GDM1 (cell line): ENCODE measurements at places on chromosomes 2 and 18.

DNA sequence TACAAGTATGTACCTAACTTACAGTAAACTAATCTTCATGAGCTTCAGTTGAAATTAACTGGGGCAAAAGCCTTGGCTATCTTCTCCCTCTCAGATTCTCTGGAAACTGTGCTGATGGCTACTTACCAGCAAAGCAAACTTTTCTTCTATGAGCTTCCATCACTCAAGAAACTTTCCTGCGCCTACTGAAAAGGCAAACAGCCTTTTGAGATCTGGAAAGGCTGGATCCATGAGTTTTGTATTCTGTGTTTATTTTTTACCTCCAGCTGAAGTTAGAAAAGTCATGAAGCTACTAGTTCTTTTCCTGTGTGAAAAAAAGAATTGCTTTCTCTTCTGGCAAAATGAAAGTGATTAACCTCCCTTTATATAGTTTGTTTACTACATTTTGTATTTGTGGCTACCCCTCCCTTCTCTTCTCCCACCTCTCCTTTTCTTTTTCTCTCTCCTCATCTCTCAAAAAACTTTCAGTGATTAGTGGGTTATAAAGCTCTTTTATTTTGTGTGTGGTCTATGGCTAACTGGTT lies 49.2 kb upstream of the RNF152 start:
- no peak for DNase-seq

- no peak for DNase-seq
Measured at GRCh38 chr2:201208563-201209252, 25.8 kb downstream of the CASP10 start.

DNA sequence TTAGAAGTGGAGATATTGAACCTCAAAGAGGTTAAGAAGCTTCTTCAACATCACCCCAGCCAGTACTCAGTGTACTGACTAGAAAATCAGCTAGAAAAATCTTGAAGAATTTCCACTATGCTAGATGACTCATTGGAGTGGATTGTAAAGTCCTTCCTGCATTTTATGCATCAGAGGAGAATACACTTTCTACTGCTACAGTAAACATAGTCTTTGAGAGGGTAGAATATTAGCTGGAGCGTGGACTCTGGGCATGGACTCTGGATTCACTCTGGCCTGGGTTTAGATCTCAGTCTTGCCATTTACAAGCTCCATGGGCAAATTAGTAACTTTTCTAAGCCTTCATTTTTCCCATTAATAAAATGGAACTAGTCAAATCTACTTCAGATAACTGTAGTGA lies 215.9 kb downstream of the IRS1 start:
- no peak for DNase-seq

DNA sequence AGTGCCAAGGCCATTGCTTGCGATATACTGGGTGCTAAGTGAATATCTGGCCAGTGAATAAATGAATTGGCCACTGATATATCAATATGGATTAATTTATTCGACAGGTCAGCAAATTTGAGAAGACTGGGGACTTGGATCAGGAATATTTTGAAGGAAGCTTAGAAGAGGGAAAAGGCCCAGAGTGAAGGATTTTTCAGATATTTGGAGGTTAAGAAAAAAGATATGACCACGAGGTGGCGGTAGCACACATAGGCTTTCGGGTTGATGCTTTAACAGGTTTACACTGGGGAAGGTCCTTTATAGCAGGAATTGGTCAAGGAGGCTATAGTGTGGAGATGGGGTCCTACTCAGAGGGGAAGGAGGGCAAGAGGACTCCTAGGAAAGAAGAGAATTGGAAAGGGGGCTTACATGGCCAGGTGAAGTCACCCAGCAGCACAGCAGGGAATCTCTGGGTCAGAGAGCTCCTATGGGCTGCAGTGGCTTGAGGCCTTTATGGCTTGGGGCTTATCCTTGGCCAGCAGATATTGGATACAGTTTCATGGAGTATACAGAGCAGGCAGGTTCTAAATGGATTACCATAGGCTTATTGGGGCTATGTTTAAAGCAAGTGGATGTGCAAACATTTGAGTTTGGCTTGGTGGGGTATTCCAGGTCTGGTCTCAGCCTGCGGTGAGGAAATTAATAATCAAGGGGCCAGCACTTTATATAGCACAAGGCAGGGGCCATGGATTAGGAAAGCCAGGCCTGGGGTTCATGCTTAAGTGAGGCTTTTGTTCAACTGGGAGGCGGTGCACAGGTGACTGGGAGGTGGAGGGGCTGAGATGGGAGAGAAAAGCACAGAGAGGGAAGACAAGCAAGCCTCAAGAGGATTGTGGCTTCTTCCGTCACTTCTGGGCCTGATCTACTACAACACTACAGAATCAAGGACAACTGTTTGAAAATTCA lies 9.7 kb downstream of the IL1RN start:
- DNase-seq, result peak; percentile 16

DNA sequence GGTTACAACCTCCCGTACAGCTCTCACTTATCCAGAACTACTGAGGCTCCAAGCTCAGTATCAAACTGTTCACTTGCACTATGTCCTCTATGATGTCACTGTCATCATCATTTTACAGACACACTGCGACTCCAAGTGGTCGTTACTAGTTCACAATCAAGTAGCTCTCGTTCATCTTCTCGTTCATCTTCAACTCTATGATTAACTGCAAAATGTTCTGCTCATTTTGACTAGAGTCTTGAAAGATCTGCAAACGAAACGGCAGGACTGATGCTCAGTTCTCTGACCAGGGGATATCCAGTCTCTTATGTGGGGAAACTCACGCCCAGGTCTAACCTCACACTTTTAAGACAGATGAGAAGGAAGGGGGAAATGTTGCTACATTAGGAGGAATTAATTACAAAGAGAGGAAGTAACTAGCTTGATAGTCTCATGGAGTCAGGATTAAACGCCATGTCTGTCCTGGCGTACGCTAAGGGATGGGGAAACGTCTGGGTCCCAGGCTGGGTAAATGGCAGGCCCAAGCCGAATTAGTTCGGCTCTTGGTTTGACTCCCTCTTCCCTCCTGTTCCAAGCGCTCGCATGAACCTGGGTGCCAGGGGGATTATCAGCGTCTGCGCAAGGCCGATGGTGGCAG lies 794 bp upstream of the CHCHD5 start:
- no peak for DNase-seq

DNA sequence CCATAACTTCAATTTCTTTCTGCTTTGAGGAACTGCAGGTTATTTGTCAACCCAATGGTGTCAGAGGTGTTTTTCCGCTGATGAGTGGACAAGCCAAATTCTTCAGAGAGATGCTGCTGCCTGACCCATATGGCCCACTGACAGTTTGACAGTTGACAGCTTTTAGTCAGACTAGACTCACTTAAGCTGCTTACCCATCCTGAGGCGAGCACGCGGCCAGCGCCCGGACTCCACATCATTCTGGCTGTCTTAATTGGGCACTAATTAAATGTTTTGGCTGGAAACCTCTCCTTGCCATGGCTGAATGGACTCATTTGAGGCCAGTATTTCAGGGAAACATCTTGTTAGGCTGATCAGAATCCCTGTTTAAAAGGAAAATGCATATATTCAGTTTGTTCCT lies 316.1 kb upstream of the FANCL start:
- DNase-seq, result no peak

DNA sequence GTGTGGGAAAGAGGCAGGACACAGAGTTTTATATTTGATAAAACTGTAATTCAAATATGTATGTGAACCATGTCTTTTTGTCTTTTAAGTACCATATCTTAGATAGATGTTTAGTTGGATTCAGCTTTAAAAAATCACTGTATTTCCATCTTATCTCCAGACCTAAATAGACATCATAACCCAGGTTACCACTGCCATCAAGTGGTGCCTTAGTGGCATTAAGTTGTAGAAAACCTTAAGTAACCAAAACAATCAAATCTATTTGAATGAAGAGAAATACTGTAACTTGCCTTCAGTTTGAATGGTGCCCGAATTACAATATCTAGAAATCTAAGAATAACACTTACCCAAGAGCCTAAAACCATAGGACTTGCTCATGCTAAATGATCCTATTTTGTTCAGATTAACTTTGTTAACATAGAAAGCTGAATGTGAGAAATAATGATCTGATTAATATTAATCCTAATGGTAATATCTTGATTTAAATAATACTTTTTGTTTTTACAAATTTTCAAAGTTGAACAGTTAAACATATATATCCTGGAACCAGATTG lies 92.5 kb upstream of the MAP2 start:
- no peak for DNase-seq

DNA sequence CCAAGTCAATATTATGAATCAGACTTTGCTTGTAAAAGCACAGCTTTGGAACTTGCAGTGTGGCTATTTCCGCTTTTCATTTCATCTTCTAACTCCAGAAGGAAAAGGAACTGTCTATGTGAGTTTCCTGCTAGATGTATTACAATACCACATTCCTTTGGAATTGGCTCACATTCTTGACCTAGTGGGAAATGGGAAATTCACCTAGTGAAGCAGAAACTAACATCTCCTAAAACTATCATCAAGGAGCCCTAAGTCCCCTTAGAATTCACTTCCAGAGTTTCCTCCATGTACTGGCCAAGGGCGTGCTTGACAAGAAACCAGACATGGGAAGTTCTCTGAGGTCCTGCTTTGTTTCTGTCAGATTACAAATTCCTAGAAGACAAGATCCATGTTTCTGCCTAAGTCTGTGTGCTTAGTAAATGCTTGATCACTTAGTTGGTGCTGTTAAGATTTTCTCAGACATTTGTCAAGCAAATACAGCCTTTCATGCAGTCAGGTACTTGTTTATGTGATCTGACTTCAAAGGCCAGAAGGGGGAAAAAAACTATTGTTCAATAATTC lies 275.7 kb upstream of the FN1 start:
- DNase-seq, result no peak
